ENCODE measurements at places on chromosomes 5 and 9.
A peak's percentile ranks its signal among the peaks of the same experiment; 100 is the strongest.

DNA sequence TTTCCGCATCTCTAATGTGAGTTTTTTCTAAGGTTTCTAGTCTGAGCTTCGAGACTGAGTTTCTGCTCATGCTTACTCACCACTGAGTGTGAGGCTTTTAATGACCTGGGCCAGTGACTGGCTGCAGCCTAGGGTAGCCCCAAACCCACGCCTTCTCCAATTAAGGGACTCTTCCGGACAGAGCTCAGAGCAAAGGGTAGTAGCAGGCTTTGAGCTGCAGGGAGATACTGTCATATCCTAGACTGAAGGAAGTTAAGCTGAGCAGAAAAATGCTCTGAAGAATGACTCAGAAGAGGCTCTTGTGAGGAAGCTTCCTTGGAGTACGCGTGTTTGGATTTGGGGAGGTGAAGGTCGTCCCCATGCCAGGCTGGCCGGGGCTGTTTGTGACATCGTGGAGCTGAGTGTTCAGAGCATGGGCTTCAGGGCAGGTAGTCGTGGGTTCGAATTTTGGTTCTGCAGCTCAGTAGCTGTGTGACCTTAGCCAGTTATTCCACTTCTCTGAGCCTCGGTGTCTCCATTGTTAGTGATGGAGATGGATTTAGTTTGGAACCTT is 3.5 kb downstream of the USP20 start:
- DNase-seq = no peak

- DNase-seq = no peak
These were observed 23.8 kb upstream of the ALDH1B1 start for GRCh38 chr9:38368731-38369130.

GRCh38 chr9:97397220-97397619 is 14.7 kb upstream of the TDRD7 start:
- DNase-seq = no peak

GRCh38 chr9:90000925-90001324 is 396.1 kb downstream of the GADD45G start:
- no peak for DNase-seq

GRCh38 chr5:122149321-122150090 is 20.2 kb downstream of the ZNF474 start:
- no peak for DNase-seq

GRCh38 chr5:146699138-146699537 is 179.4 kb downstream of the PPP2R2B start:
- DNase-seq = no peak

GRCh38 chr9:113887436-113887835 is 11.3 kb downstream of the ZNF618 start:
- no peak for DNase-seq

DNA sequence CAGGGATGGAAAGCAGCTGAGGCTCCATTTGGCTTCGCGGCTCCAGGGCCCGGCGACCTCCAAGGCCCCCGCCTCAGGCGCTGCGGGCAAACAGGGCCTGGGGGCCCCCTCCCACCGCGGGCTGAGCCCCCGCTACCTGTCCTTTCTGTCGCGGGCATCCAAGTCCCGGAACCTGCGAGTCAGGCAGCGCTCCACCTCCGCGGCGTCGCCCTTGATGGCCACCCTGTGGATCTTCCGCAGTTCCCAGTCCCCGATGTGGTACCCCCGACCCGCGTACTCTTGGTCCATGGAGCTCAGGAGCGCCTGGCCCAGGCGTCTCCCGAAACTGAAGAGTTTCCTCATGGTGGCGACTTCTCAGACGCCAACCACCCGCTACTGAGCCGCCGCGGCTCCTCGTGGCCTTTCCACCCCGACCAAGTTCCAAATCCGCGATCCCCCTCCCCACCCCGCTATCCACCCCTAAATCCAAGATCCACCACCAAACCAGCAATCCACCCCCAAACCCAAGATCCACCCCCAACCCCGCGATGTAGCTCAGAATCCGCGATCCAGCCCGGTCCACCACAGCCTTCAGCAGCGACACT is 86.5 kb upstream of the CCDC180 start:
- no peak for DNase-seq

- peak; percentile 5 for DNase-seq
These were observed 946.3 kb downstream of the DTWD2 start for GRCh38 chr5:118042076-118042475.

DNA sequence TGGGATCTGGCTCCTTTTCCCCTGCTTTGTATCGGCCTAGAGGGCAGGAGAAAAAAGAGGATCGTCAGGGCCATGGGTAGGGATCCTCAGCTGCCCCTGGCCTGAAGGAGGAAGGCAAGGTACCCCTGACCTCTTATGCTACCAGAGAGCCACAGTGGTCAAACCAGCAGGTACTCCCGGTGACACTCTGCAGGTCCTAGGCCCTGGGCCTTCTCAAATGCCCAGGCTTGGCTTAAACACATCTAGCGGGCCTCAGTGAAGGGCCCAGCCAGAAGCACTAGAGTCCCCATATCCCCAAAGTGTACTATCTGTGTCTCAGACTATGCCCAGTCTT is 3.5 kb downstream of the IRF1 start:
- no peak for DNase-seq

DNA sequence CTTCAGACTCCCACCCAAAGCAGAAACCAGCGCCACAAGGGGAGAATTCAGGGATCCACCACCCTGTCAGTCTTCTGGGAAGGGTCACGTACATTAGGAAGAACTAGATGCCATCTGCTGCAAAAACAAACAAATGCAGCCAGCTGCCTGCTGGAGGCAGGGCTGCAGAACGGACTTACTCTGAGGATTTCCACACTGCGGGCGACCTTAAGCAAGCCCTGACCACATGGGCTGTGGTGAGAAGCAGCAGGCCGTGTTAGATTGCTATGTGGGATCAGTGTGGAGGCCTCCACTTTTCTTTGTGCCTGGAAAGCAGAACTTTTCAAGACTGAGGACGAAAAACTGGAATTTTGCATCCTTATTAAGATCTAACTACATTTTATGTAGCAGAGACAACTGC is 13.4 kb upstream of the LTC4S start:
- DNase-seq = no peak

DNA sequence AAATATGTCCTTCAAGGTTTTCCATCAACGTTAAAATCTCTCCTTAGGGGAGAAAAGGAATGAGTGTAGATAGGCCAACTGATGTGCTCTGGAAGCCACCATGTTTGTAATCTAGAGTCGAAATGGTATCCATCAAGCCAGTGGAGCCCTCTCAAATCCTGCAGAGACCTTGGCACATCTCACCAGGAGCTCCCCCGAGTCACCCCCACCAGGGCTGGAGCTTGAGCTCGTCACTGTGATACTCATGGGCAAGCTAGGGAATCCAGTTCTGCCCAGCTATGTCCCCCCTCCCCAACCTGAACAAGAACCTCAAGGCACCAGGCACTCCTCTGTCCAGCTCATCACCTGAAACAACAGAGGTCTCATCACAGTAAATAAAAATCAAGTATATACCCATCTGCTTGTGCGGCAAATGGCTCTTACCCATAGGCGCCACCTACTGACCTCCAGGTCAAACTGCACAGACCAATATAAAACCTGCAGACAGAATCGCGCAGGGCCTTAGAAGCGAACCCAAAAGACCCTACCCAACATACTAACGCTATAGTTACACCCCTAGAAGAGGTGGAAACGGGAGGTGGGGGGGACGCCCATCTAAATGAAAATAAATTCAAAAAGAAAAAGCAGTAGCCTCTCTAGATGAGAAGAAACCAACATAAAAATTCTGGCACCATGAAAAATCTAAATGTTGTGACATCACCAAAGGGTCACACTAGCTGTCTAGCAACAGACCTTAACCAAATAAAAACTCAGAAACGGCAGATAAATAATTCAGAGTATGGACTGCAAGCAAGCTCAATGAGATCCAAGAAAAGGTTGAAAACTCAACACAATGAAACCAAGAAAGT is 75.0 kb downstream of the TTC39B start:
- no peak for DNase-seq

DNA sequence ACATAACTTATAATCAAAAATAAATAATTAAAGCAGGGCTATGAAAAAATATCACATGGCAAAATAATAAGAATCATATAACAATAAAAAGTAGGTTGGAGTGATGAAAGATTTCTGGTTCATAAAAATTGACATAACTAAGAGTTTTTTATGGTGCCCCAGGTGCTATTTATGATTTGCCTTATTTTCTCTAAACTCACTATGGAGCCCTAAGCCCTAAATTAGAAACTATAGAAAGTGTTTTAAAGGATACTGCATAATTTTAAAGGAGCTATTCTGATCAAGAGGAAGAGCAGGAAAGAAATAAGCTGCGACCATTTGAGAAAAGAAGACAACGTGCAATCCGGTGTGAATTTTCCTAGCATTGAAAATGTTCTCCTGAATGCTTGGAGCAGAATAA is 635.0 kb upstream of the DMAC1 start:
- no peak for DNase-seq

- no peak for DNase-seq
These were observed 41.1 kb upstream of the KLF4 start for GRCh38 chr9:107530679-107531078.

DNA sequence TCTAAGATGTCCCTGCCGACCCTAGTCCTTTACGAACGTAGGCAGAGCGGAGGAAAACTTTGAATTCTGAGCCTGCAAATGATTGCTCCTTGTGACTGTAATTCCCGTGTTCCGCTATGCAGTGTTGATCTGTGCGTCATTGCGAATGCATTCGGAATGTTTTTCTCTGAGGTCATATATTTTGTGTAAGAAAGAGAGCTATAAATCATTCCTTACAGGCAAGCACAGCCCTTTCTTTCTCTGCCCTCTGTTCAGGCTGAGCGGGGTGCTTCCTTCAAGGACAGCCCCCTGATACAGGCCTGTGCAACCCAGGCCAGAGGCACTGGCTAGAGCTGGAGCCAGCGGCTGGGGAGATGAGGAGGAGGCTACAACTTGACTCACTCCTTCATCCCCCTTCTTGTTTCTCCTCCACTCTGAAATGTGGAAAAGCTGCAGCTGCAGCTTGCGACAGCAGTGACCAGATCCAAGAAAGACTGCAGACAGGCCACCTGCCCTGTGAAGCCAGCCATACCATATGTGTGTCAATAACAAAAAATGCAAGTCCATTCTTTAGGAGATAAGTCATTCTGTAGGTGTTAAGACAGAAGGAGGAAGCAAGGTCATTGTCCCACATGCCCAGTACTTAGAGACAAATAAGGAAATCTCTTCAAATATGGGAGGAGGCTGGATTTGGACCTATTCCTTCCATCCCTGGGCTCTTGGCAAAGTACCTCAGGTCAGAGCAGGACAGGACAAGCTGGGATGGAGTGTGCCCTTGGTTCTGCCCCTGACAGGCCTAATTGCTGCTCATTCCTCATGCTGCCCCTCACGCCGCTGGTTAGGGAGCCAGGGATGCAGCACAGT is 345.7 kb upstream of the WWC1 start:
- peak; percentile 22 for DNase-seq

DNA sequence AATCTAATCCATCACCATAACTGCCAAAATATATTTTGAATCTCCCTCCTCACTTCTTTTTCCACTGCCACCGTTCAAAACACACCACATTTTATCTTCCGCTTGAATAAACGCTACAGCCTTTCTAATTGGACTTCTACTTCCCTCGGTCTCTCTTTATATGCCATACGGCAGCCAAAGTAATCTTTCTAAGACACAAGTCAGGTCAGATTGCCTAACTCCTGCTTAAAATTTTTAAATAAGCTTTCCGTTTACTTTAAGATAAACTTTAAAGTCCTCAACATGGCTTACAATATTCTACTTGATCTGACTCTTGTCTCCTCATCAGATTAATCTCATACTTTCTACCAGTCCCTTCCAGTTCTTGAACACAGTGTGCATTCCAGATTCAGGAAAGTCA is 9.7 kb downstream of the AFF4 start:
- no peak for DNase-seq

DNA sequence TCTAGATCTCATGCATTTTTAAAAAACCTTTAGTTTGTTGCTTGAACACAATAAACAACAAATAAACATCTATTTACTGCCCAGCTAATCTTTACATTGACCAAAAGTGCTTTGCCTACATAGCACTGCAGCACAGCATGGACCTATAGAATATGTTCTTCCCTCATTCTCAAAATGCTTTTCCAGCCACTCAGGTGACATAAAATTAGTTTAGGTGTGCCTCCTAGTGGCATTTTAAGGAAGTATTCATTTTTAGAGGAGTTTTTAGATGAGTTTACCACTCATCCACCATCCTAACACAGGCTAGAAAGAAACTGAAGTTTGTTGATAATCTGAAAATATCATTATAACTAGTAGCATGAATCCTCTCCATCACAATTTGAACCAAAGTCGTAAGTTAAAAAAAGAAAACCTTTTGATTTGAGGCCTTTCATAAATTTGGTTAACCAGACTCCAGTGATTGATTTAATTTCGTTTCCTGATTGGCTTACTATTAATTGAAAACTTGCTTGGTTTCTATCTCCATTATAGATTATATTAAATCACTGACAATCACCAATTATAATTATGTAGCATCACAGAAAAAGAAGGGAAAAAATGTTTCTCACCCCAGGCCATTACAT is 12.6 kb downstream of the PLGRKT start:
- peak; percentile 16 for DNase-seq

- DNase-seq = peak; percentile 57
These were observed 1.1 kb upstream of the SSBP2 start for GRCh38 chr5:81751836-81752643.

- no peak for DNase-seq
These were observed 313.6 kb upstream of the PIK3R1 start for GRCh38 chr5:67901814-67902496.

DNA sequence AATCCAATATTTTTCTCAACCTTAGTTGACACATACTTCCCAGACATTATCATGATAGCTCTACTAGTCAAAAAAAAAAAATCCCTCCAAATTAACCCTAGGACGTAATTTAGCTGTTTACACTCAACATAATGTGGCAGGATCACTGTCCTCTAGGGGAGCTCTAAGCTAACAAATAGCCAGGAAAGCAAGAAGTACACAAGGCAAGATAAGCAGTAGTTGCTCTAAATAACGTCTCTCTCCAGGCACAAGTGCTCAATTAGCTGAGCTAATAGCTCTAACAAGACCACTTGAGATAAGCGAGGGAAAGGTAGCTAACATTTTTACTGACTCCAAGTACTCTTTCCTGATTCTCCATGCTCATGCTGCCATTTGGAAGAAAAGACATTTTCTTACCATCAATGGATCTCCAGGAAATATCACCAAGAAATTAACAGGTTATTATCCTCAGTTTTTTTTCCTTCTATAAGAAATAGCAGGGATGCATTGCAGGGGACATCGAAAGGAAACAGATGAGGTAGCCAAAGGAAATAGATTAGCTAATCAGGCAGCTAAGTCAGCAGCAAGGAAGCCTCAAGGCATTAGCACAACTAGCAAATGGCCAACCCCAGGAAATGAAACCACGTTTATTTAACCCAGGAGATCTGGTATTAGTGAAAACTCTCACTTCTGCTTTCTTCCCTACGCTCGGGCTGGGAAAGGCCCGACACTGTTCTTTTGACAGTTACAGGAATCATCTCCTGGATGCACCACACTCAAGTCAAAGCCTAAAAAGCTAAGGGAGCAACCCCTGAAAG is 614.1 kb downstream of the PTPRD start:
- DNase-seq = peak; percentile 47

GRCh38 chr5:163653526-163653925 is 148.1 kb downstream of the MAT2B start:
- no peak for DNase-seq

DNA sequence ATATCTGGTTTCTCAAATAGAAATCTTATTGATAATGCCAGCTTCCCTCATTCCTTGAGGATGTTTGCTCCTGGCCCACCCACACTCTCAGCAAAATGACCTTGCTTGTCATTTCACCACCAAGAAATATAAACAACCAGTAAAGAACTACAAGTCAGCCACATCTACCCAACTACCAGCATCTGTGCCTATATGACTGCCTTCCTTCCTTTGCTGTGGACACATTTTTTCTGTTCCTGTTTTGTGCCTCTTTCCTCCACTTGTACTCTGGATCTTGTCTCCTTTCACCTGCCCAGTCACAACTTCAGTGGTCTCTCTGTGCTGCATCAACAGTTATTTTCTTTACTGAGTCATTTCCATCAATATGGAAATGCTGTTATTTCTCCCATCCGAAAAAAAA is 20.3 kb downstream of the KIF2A start:
- DNase-seq = no peak
